T-helper 17 cell (primary cell): ENCODE measurements at places on chromosomes 16 and 17. TPM values are rescaled to one million over a fixed set of nuclear protein-coding genes. Genes with fewer than 3 reads are reported as not detected.

The CA7 gene
- total RNA-seq = not detected

The ZNF688 gene
- total RNA-seq = 14.0 TPM

The TAC4 gene
- total RNA-seq = not detected

The NEUROD2 gene
- total RNA-seq = not detected

The ADORA2B gene
- not detected for total RNA-seq

DNA sequence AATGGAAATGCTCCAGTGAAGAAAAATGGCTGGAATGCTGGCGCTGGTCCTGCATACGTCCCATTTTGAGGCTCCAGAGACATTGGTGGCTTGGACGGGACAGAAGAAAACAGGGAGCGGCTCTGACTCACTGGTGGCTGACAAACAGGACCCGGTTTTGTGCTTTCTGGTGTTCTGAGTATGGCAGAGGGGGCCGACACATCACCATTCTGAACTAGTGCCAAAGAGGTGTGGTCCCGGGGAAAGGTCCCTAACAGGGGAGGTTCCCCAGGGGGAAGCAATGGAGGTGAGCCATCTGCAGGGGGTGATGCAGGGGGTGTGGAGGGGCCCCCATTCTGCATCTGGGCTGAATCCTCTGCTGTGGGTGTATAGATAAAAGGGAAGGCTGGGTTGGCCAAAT is 8.3 kb downstream of the ANKRD40 start:
- H3K27me3 ChIP-seq = no peaks in the 10 kb centered on the region
- H3K4me3 ChIP-seq = no peak overlapping the region
- H3K27ac ChIP-seq = peak overlapping the region; percentile 81
- no peak for DNase-seq
- peaks cover 14% of the 10 kb centered on the region for H3K36me3 ChIP-seq
- peaks cover 30% of the 10 kb centered on the region for H3K4me1 ChIP-seq

GRCh38 chr17:41687828-41688640 is 651 bp upstream of the EIF1 start:
- H3K4me1 ChIP-seq = peaks cover 32% of the 10 kb centered on the region
- peak overlapping the region; percentile 95 for H3K4me3 ChIP-seq
- H3K36me3 ChIP-seq = peaks cover 10% of the 10 kb centered on the region

DNA sequence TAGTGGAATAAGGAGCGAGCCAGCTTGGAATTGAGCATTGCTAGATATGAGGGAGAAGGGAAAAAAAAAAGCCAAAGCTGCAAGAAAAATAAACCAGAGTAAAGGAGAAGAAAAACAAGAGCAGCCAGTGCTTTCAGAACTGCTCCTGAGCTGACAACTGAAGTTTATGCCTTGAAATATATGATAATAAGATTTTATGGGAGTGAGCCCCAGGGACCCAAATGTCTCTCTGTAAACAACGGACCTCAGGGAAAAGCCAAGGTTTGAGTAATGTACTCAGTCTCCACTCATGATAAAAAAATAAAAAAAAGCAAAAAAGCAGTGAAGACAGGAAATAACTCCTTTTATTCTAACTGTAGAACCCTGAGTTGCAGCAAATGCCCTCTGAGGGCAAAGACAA is 132.6 kb downstream of the SNX11 start:
- DNase-seq = no peak
- H3K27me3 ChIP-seq = no peaks in the 10 kb centered on the region
- no peak overlapping the region for H3K4me3 ChIP-seq
- H3K27ac ChIP-seq = no peak overlapping the region
- H3K4me1 ChIP-seq = peaks cover 52% of the 10 kb centered on the region

DNA sequence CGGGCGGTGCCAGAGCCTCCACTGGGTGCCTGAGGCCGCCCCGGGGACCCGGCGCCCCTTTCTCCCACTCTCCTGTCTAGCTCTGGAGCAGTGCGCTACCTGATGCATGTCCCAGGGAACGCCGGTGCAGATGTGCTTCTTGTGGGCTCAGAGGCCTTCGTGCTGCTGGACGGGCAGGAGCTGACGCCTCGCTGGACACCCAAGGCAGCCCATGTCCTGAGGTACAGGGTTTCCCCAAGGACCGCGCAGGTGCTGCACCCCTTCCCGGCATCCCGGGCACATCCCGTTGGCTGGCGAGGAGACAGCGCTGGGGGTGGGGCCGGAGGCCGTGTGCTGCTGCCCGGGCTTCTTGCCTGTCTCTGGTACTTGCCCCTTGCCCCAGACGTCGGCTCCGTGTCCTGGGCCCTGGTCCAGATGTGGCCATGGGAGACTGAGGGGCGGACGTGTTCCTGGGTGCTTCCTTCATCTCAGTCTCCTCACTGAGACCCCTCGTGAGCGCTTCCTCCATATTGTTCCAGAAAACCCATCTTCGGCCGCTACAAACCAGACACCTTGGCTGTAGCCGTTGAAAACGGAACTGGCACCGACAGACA is 12.5 kb downstream of the RGS11 start:
- H3K4me3 ChIP-seq = no peak overlapping the region
- no peak for DNase-seq
- H3K27ac ChIP-seq = no peak overlapping the region
- peaks cover 5% of the 10 kb centered on the region for H3K36me3 ChIP-seq
- H3K27me3 ChIP-seq = no peaks in the 10 kb centered on the region

DNA sequence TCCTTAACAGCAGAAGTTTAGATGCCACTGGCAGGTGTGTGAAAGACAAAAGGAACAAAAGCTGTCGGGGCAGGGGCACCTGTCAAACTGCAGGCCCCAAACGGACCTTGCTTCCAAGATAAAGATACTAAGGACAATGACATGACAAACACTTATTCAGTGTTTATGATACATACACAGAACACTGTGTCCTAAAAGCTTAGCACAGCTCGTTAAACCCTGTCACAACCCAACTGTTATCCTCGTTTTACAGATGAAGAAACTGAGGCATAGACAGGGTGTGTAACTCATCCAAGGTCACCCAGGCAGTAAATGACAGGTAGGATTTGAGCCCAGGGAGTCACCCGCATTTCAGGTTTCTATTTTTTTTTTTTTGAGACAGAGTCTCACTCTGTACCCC is 9.6 kb downstream of the SDK2 start:
- peaks cover 10% of the 10 kb centered on the region for H3K27me3 ChIP-seq
- H3K4me1 ChIP-seq = peaks cover 8% of the 10 kb centered on the region
- no peak overlapping the region for H3K27ac ChIP-seq
- no peak for DNase-seq
